ENCODE measurements at places on chromosomes 13 and 19.
A peak's percentile ranks its signal among the peaks of the same experiment; 100 is the strongest.

DNA sequence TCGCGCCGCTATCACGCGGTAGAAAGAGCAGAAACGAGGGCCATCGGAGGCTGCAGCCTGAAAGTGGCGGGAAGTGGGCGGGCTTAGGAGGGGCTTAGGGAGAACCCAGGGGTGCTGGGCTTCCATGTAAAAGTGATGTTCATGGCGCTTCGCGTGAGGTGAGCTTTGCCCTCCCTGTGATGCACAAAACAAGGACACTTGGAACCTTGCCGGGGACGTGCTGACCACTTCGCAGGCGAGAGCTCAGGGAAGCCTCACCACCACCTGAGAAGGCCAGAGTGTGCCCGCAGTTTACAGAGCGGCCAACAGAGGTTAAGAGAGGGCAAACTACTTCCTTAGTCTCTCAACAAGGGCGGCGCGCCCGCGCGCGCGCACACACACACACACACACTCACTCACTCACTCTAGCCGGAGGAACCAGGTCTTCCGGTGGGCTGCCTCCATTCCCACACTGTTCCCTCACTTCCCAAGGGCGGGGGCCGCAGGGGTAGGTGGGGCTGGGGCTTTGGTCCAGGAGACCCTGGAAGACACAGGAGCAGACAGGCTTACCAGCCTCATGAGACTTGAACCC lies 651 bp downstream of the GAPDHS start:
- no peak for DNase-seq

DNA sequence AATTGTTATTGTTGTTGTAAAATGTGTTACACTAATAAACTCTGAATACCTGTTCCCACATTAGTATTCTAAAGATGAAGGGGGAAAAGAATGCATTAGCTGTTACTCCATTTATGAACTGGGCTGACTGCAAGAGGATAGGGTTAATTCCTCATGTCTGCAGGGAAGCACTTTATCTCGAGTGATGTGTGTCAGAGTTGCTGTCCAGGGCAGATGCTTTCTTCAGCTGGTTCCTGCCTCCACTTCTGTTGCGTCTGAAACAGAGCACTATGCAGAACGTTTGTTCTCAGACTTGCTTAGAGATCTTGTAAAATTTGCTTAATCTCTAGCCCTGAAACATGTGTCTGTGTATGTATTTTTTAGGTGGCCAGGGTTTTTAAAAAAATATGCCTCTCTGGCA lies 318.8 kb downstream of the SPRY2 start:
- DNase-seq: no peak

DNA sequence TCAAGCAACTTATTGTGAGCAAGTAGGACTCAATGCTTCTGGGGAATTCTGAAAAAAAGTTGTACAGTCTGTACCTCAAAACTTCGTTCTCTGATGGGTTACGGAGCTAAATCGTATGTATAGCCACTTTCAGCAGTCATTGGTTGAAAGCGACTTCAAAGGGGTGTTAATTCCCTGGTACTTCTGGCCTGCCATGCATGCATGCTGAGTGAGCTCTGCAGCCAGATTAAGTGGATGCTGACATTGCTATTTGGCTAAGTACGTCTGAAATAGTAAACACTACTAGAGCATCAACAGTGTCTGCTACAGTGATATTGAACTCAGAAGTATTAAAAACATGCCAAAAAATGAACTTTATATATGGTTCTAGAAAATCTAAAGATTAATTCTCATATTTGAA lies 1183.1 kb upstream of the PCDH20 start:
- no peak for DNase-seq

- DNase-seq: no peak
Measured at GRCh38 chr13:31955741-31956140, 75.8 kb upstream of the FRY start.

- peak; percentile 49 for DNase-seq
Measured at GRCh38 chr19:15195371-15196334, 5.1 kb downstream of the NOTCH3 start.

GRCh38 chr13:41919031-41919740 lies 41.7 kb downstream of the VWA8 start:
- no peak for DNase-seq

DNA sequence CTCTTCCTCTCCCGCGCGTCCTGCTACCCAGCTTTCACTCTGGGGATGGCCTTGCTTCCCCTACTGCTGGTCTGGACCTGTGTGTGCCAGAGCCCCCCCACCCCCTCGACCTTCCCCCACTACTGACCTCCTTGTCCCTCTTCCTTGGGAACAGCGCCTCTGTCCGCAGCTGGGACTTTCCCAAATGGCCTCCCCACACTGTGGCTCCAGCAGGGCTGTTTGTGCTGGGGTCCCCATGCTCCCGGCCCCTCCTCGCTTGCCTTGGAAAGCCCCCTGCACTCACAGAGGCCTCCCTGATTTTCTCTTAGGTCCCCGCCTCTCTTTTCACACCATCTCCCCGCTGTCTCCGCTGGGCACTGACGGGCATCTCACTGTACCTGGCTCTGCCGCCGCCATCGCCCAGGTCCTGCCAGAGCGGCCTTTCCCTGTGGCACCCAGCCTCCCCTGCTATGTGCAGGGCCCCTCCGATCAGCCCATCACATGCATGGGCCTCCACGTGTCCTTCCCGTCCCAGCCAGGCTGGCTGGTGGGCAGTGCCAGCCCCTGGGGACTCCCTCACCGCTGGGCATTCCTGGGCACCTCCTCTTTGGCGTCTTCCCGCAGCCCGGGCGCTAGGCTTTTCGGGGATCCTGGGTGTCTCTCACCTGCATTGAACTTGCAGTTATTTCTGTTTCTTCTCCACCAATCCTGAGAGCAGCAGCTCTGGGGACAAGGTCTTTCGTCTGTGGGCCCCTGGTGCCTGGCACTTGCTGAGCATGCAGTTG lies 118.7 kb downstream of the ATP11A start:
- no peak for DNase-seq

- peak; percentile 10 for DNase-seq
Measured at GRCh38 chr13:34942732-34943435, 814 bp downstream of the NBEA start.

- DNase-seq: no peak
Measured at GRCh38 chr13:75787249-75787928, 151.3 kb downstream of the LMO7 start.

DNA sequence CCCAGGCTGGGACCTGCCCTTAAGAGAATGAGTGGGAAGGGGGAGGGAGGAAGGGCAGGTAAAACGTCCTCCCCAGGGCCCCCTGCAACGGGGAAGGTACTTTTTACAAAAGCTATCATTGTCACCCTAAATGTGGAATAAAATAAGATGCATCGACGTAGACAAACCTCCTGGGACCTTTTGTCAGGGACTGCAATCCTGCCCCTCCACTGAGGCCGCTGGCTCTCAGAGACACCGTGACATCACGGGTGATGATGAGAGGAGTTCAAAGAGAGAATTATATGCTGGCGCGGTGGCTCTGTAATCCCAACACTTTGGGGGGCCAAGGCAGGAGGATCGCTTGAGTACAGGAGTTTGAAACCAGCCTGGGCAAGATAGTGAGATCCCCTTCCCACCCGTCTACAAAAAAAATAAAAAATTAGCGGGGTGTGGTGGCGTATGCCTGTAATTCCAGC lies 1.8 kb upstream of the MYBPC2 start:
- peak; percentile 70 for DNase-seq

DNA sequence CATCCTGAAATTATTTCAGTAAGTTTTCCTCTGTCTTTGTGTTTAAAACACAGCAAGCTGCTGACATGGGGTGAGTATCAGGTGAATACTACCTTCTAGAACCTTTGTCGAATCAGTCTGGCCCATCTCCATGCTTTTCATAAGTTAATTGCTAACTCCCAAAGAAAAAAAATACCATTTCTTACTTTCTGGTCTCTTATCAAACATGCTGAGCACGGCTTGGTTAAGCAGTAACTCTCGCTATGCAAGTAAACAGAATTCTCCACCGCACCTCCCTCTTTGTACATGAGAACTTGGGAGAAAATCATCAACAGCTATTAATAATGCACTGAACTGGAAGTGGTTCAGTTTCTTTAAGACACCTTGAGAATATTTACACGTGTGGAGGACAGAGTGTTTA lies 88.6 kb downstream of the FGF9 start:
- no peak for DNase-seq

DNA sequence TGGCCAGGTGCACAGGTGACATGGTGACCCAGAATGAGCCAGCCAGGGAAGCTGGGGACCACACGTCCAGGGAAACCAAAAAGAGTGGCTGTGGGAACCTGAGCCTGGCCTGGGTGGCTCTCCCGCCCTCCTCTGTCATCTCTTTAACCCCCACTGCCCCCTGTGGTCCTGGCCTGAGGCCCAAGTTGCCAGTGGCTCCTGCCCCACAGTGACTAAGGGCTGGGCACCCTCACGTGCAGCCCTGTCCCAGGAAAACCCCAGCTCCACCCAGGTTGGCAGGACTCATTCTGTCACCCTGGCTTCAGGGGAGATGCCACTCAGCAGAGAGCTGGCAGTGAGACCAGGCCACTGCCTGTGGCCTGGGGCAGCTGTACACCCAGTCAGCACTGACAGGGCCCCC lies 30.6 kb upstream of the ISYNA1 start:
- no peak for DNase-seq

GRCh38 chr13:19985219-19985556 lies 26.7 kb downstream of the ZMYM2 start:
- DNase-seq: no peak

GRCh38 chr13:33008946-33009722 lies 7.1 kb upstream of the KL start:
- DNase-seq: no peak

- no peak for DNase-seq
Measured at GRCh38 chr13:34578471-34578870, 363.6 kb upstream of the NBEA start.

- DNase-seq: peak; percentile 71
Measured at GRCh38 chr19:10270180-10270615, 722 bp upstream of the ICAM1 start.

DNA sequence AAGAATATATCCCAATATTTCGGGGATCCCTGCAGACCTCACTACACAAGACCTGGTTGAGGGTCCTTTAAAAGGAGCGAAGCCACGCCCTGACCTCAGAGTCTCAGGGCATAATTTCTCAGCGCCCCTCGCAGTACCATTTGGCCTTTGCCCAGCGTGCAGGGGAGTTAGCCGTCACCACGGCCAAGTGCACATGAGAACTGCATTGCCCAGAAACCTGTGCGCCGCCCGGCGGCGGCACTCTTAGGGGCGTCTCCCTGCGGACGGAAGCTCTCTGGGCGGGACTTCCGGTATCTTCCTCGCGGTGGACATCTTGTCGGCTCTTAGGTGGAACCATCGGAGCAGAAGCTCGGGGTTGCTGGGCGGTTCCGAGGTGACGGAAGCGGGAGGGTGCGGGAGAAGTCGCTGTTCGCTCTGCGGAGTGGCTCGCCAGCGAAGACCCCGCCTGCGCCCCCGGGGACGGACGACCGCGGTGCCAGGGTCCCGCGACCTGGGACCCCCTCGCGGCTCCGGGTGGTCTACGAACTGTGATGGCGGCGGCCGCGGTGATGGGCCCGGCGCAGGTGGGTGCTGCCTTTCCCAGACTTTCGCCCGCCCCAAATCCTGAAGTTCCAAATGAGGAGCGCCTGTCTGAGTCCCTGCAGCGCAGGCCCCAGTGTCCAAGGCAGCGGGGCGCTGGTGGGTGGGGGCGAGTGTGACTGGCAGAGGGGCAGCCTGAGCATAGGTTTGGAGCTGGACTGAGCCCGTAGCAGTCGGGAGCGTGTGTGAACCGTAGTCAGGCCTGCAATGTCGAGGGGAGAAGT lies at the start of gene ZNF134:
Gene ZNF134 (plus strand): TSS at position 302 of the 803 bp plus-strand sequence. CDS start 5,227 bp downstream, outside the sequence.
- peak; percentile 96 for DNase-seq

DNA sequence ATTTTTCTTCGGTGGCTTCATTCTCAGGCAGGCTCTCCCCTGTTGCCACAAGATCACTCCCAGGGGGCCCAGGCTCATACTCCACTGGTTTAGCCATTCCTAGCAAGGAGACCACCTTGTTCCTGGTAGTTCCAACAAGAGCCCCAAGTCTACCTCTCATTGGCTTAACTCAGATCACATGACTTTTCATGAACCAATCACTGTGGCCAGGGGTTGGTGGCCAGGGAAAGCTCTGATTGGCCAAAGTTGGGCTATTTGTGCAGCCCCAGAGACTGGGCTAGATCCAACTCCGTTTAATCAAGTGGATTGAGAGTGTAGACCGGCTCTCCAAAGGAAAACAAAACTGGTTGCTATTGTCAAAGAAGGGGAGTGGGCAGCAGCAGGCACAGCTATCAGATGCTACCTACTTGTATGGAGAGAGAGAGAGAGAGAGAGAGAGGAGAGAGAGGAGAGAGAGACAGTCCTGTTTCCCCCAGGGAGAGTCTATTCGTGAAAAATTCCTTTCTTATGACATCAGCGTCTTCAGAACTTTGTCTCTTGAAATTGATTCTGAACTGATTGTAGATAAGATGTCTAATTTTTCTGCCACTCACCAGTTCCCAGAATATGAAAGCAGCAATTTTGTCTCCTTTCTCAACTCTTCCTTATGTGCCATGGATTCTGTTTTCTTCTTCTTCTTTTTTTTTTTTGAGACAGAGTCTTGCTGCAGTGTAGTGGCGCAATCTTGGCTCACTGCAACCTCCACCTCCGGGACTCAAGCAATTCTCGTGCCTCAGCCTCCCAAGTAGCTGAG lies 5.9 kb downstream of the CEACAM19 start:
- DNase-seq: peak; percentile 78

DNA sequence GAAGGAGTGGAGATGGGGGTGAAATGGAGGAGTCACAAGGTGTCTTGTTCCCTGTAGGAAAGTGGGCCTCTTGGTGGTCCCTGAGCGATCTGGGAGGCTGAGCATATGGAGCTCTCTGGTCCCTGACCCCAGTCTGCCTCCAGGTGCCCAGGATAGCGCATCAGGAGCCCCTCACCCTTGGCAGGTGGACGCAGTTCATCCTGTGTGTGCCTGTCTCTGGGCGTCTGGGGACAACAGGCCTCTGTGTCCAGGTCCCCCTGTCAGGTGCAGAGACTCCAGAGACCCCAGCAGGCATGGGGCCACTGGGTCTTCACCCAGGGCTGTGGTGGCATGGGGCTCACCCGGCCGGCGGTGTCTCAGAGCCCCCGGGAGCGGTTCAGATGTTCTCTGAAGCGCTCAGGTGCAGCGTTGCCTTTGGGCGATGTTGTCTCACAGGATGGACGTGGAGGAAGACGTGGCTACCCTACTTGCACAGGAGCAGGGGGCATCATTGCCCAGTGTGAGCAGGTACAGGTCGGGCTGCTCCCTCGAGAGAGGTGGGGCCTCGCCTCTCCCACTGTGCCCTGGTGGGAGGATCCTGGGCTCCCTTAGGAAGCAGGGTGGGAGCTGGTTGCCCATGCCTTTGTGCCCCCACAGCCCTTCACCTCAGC lies 58.1 kb upstream of the TPM4 start:
- no peak for DNase-seq

DNA sequence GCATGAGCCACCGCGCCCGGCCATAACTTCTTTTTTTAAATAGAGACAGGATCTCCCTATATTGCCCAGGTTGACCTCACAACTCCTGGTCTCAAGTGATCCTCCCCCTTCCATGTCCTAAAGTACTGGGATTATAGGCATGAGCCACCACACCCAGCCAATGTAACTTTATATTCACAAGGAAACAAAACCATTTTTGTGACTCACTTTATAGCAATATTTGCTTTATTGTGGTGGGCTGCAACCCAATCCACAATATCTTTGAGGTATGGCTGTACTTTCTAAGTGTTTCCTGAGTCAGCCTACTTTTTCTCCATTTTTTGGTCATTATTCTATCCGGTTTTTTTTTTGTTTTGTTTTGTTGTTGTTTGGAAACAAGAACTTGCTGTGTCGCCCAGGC lies 7.9 kb upstream of the ZIM3 start:
- DNase-seq: no peak

GRCh38 chr13:75052616-75053015 lies 429.4 kb downstream of the TBC1D4 start:
- no peak for DNase-seq

- DNase-seq: no peak
Measured at GRCh38 chr13:22717036-22717435, 463.7 kb upstream of the SGCG start.

GRCh38 chr19:39924389-39924788 lies 10.0 kb downstream of the FCGBP start:
- DNase-seq: no peak
